D341Med (cell line): ENCODE measurements at places on chromosomes 1 and 21.

DNA sequence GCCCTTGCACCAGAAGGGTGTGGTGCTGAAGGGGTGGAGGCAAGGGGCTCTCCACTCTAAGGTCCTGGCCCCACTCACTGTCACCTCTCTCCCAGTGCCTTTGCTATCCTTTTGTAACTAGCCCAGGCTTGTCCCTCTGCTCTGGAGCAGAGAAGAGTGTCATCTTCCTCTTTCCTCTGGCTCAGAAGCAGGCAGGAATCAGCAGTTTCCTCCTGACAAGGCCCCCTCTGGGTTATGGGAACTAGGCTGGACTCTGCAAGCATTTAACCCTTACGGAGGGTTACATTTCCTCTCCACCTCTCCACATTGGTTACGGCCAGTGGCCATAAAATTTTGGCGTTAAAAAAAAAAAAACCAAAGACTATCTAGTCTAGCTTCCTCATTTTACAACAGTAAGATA is 30.4 kb downstream of the PLXNA2 start:
- DNase-seq, result no peak

DNA sequence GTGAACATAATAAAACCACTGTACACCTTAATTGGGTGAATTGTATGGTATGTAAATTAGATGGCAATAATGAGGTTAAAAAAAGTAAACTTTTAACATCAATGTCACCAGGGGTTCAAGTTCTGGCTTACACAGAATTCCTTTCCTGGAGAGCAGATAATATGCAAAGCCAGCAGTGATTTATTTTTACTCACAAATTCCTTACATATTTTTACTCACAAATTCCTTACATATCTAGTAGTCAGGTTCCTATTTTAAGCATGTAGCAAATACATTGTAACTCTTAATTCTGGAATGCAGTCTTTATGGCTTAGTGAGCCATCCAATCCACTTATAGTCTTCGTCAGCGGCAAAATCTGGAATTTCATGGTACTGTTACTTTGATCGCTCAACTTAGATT is 1.3 kb upstream of the UBE4B start:
- DNase-seq, result no peak

DNA sequence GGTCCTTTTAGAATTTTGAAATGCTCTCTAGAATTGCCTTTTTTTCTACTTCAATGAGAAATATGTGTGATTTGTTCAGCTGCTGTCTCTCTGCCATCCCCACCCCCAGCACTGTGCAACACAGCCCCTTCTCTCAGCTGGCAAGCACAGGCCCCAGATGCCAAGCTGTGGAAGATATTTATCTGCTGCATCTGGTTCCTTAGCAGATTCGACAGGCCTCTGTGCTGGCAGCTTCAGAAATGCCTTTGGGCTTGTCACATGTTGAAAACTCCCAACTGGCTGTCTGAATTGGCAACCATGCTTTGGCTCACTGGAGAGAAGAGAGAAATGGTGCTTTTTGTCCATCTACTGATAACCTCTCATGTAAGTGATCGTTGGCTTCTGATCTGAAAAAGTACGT is 206.7 kb upstream of the C1orf87 start:
- no peak for DNase-seq

DNA sequence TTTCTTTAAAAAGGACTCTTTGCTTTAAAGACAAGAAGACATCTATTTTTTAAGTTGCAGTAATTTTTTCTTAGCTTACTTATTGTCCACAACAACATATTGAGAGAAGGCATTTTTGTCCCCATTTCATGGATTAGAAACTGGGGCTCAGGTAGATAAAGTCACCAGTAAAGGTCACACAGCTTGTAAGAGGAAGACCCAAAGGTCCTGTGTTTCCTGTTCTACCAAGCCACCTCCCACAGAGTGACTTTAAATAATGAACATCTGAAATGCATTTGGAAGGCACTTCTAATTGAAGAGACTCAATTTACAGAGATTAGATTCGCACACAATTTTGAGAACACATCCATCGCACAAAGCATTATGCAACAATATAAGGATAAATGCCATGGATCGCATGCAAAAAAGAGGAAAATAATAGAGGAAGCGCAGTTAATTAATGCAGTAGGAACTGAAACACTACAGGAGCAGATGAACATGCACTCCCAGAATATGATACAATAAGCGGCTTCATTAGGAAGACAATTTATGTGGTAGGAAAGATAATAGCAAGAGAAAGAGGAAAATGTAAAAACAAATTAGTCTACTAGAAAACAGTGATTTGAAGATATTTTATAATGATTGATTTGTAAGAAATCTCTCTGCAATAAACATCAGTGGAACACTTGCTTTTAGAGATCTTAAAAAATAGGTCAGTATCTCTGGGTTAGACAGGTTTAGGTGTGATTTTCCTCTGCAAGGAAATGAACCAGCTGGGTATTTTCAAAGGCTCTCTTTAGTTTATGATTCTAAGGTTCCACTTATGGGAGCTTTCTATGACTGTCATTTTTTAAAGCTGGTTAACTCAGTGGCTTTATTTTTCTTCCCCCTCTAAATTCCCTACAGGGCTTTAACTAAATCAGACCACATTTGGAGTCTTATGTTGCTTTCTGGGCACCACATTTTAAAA is 27.1 kb upstream of the CD2 start:
- DNase-seq, result no peak

- peak; percentile 40 for DNase-seq
Observed at GRCh38 chr1:76161451-76161850, 86.9 kb downstream of the ST6GALNAC3 start.

DNA sequence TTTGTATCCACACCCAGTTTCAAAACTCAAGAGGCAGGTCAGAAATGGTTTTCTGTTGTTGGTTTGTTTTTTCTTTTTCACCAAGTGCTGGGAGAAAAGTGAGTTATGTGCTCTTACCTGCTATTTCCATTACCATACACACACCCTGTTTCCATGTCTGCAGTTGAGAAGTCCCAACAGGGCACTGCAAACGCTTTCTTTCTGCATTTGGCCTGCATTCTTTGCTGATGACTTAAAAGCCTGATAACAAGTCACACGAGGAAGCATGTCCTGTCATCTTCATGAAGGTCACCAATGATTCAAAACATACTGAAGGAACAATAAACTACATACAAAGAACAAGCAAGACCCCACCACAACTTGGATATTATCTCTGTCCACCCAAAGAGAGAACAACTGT is 24.8 kb upstream of the KCNE1 start:
- DNase-seq, result no peak

DNA sequence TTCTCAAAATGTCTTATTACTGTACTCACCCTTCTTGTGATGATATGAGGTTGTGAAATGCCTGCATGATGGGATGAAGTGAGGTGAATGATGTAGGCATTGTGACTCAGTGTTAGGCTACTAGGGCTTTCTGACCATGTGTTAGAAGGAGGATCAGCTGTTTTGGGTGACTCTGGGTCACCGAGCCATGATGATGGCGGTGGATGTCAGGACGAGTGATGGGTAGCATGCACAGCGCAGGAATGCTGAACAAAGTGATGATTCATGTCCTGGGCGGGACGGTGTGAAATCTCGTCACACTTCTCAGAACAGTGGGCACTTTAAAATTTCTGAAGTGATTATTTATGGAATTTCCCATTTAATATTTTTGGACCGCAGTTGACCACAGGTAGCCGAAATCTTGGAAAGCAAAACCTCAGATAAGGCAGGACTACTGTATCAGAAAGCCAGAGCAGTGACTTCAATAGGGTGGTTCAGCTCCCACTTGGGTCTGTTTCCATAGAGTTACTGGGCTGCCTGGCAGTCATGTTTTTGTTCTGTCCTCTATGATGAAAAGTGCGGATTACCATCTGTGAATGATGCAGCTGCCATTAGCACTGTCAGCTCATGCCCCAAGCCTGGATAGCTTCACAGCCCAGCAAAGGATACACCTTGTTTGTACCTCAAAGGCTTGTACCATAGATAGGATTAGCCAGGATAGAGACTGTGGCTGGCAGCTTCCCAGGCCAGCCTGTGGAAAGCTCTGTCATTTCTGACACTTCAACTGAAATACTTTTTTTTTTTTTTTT is 26.6 kb downstream of the IL6R start:
- no peak for DNase-seq

GRCh38 chr1:43431676-43432075 is 22.1 kb downstream of the HYI start:
- no peak for DNase-seq

DNA sequence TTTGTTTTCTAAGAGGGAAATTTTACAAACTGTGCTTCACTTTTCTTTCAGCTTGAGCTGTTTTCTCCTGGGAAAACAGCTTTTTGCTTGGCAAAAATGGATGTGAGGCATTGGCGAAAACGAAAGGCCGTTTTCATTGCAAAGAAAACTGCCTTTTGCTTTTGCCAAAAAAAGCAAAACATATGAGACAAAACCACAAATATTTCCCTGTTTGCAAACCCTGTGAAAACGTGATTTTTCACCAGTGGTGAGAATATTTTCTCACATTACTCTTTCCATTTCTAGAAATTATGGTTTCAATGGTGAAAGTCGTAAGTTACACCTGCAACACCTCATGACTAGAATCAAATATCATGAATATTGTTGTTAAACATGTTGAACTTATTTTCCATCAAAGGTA is 74.0 kb upstream of the ZBTB18 start:
- no peak for DNase-seq
